ENCODE measurements at places on chromosomes 5 and 9.

- DNase-seq: no peak
Measured at GRCh38 chr5:35518104-35518503, 99.6 kb upstream of the SPEF2 start.

DNA sequence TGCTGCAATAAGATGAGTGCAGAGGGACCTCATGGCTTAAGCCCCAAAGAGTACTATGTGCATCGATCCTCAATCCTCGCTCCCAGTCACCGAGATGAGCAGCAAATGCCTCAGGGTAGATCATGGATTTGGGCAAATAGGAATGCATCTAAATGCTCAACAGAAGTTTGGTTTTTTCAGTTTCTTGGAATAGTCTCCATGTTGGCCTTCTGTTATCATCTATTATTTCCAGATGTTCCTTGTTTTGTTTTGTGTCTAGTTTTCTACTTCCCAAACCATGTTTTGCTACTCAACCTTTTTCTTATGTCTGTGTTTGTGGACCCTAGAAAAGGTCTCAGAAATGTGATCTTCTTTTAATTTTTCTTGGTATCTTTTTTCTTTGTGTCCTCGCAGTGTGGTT, 43.5 kb upstream of the RASGRF2 start:
- DNase-seq: no peak

DNA sequence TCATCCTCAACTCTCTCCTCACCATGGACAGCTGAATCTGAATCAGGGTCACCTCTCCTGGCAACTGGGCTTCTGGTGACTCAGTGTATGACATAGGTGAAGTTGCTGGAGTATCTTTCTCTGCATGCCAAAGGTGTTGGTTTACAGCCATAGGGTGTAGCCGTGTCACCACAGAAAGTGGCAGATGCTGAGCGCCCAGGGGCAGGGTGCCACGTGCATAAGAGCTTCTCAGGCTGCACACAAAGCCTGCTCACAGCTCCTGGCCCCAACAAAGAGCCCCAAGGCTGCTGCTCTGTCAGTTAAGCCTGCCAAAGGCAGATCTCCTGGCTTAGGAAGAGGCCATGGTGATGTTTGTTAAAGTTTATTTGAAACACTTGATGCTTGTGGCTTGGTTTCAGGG, 297.7 kb upstream of the WWC1 start:
- DNase-seq: no peak

- DNase-seq: no peak
Measured at GRCh38 chr5:85549836-85550599, 1067.7 kb upstream of the COX7C start.

DNA sequence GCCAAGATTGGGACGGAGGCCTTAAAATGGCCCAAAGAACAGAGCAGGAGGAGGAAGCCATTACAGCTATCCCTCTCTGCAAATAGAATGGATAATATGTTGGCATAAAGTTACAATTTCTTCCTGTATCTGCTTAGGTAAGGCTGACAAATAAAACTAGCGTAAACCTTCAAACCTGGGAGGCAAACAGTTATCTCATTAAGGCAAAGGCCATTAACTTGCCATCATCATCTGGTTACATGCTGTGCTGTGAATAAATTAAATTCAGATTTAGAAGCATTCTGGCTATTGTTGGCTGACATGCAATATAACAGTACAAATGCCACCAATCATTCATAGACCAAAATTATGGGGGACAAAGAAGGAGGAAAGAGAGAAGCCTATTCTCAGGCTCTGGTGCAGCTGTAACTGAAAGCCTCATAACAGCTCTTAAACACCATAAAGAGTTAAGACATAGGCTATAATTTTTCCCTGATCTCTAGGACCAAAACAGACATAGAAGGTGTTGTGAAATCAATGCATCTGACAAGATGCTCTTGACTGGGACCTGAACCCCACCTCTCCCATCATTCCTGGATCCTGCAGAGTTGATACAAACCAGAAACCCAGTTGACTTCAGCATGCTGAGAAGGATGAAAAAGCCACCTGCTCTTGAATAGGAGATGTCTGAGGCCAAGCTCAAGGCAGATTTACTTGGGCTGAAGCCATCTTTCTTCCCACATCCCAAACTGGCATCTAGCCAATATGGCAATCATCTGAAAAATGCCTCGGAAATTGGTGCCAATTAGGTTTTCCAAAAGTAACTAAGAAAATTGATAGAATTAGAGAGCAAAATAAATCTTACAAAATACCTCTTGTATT, 62.5 kb downstream of the PLCXD3 start:
- no peak for DNase-seq

- no peak for DNase-seq
Measured at GRCh38 chr5:178642351-178642909, 15.6 kb upstream of the CLK4 start.

GRCh38 chr5:154198611-154199230, 8.2 kb downstream of the GALNT10 start:
- no peak for DNase-seq

GRCh38 chr5:56143373-56143714, 89.8 kb downstream of the ANKRD55 start:
- no peak for DNase-seq

GRCh38 chr5:68757006-68757405, 336.8 kb upstream of the SLC30A5 start:
- DNase-seq: no peak

GRCh38 chr5:42495914-42496313, 72.7 kb downstream of the GHR start:
- DNase-seq: no peak

GRCh38 chr5:180323160-180323559, 30.0 kb downstream of the GFPT2 start:
- DNase-seq: no peak
